ENCODE measurements at places on chromosomes 4 and X. TPM values are rescaled to one million over a fixed set of nuclear protein-coding genes. Genes with fewer than 3 reads are reported as not detected.

Gene WAS
- polyA plus RNA-seq: 27.8 TPM

Gene MECP2
- 21.0 TPM for polyA plus RNA-seq

Gene FRG2
- polyA plus RNA-seq: not detected

Gene KLHL34
- 0.18 TPM for polyA plus RNA-seq

GRCh38 chr4:157882901-157883300 lies 289.9 kb downstream of the GASK1B start:
- DNase-seq: no peak
- no peak overlapping the region for H3K27ac ChIP-seq
- H3K4me1 ChIP-seq: no peaks in the 10 kb centered on the region
- H3K36me3 ChIP-seq: no peaks in the 10 kb centered on the region

DNA sequence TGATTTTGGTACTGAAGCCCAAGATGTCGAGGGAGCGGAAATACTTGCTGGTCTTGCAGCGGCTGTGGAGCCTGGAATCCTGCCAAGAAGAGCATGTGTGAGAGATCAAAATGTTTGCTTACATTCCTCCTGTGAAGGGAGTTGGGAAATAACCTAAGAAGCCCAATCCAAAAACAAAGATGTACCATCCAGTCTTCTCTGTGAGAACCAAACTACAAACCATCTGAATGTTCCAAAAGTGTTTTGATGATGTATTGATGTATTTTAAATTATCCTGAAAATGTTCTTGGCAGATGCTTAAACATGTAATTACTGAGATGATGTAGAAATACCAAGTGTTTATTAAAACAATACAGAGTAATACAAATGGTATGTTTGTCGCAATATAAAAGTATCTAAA lies 10.1 kb upstream of the ADH1A start:
- H3K4me3 ChIP-seq: no peak overlapping the region
- H3K27ac ChIP-seq: no peak overlapping the region
- H3K27me3 ChIP-seq: no peaks in the 10 kb centered on the region
- H3K4me1 ChIP-seq: no peaks in the 10 kb centered on the region

DNA sequence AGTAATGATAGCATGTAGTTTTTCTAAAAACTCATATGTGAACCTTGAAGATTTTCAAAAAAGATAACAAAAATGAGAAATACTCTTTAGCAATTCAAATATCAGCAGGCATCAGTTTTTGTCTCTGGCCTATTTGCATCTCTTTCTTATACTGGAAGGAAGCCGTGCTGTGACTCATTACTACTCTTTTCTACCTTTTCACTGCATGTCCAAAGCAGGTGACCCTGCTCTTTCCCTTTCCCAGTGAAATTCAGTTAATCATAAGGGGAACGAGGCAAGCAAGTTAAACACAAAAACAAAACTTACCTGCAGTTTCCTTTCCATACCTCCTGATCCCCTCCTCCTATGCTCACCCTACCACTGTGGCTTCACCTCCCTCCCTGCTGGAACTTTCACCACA lies 9.3 kb downstream of the SPATA4 start:
- H3K4me3 ChIP-seq: no peak overlapping the region
- no peak for DNase-seq
- H3K36me3 ChIP-seq: no peaks in the 10 kb centered on the region
- no peak overlapping the region for H3K27ac ChIP-seq
- peaks cover 22% of the 10 kb centered on the region for H3K27me3 ChIP-seq

- DNase-seq: no peak
- no peaks in the 10 kb centered on the region for H3K27me3 ChIP-seq
- H3K4me1 ChIP-seq: no peaks in the 10 kb centered on the region
- no peaks in the 10 kb centered on the region for H3K36me3 ChIP-seq
Measured at GRCh38 chrX:121504153-121504552, 456.7 kb downstream of the GLUD2 start.

- H3K27me3 ChIP-seq: no peaks in the 10 kb centered on the region
- DNase-seq: peak; percentile 34
- peaks cover 7% of the 10 kb centered on the region for H3K4me1 ChIP-seq
Measured at GRCh38 chrX:136268051-136269048, 17.1 kb upstream of the MAP7D3 start.

GRCh38 chr4:37818752-37819151 lies 7.7 kb upstream of the PGM2 start:
- no peaks in the 10 kb centered on the region for H3K27me3 ChIP-seq
- DNase-seq: no peak
- peaks cover 17% of the 10 kb centered on the region for H3K4me1 ChIP-seq
- H3K4me3 ChIP-seq: no peak overlapping the region

GRCh38 chr4:104896660-104897645 lies 249.7 kb upstream of the TET2 start:
- DNase-seq: no peak
- peaks cover 4% of the 10 kb centered on the region for H3K27me3 ChIP-seq
- H3K36me3 ChIP-seq: no peaks in the 10 kb centered on the region
- no peak overlapping the region for H3K27ac ChIP-seq
- H3K4me1 ChIP-seq: no peaks in the 10 kb centered on the region
- no peak overlapping the region for H3K4me3 ChIP-seq

All from naive B cell (primary cell).